CD4-positive, alpha-beta T cell treated with Interleukin-15 for 4 hours (primary cell): ENCODE measurements at places on chromosomes 2 and 18.
A peak's percentile ranks its signal among the peaks of the same experiment; 100 is the strongest.

DNA sequence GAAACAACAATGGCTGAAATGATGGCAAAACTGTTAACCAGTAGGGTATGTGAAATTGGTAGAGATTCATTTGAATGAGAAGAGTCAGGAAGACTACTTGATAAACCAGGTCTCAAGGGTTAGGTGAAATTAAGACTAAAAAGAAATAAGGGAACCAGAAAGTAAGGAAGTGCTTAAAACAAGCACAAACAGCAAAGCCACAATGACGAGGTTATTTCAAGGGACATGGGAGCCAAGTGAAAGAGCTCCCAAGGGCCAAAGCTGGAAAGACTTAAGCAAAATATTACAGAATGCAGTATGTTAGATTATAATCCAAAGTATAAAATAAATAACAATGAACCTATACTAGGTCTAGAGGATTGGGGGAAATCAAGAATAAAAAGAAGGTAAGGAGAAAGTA lies 19.3 kb upstream of the CD302 start:
- no peak for DNase-seq

GRCh38 chr18:23850215-23850614 lies 161.0 kb downstream of the LAMA3 start:
- no peak for DNase-seq

- DNase-seq: no peak
These were observed 100.0 kb upstream of the CXCR4 start for GRCh38 chr2:136217996-136218395.

GRCh38 chr2:79292239-79292957 lies 132.8 kb upstream of the REG3A start:
- DNase-seq: no peak

GRCh38 chr2:178282075-178282815 lies 87.9 kb downstream of the OSBPL6 start:
- no peak for DNase-seq

DNA sequence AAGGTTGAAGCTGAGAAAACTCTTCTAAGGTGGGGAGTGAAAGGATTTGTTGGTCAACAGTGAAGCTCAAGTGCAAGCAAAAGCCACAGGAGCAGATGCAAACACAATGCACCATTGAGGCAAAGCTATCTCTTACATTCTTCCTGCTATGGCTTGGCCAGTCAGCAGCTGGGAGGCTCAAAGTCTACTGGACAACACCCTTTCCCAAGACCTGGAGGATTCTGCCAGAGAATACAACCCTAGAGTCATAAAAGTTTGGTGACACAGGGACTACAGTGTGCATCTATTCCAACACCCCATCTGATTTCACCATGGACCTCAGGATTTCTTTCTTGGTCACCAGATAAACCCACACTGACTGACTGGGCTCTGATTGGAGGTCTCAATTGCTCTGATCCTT lies 342.0 kb downstream of the HRH4 start:
- DNase-seq: no peak

- DNase-seq: no peak
These were observed 4.0 kb upstream of the CKAP2L start for GRCh38 chr2:112768432-112768831.

- DNase-seq: no peak
These were observed 441.7 kb downstream of the ZNF521 start for GRCh38 chr18:24910221-24910620.

DNA sequence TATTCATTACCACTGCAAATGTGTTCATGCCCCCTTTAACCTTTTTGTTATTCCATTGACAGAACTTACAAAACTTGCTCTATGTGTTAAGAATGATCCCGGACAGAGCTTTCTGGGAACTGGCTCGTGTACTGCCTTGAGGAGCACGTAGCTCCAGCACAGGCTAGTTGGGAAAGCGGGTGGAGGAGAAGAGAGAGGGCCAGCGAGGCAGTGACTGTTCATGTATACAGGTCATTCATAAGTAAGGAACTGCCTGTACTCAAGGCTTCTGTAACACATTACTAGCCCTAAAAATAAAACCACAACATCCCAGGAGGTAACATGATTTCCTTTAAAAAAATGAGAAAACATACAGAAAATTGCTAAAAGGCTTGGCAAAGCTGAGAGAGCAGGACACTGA lies 109.0 kb downstream of the STK39 start:
- DNase-seq: no peak

DNA sequence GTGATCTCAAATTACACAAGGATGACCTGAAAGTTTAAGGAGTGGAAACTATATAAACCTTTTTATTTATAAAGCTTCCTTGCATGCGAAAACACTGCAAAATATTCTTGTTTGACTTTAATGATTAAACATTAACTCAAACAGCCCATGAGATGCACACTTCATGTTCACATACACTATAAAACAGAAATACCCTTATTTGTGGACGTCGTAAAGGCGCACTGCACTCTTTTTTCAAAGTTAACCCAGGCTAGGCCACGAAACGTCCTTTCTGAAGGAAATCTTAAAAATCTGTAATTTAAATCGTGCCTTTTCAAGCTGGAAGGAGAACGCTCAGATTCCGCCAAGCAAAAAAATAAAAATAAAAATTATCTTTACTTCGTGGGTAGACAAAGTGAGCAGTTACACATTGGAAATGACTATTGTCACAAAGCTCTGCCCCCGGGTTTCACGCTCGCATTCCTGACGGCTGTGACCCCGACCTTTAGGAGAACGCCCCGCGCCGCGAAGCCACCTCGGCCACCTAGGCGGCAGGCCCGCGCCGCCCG lies 728 bp downstream of the FAM168B start:
- DNase-seq: no peak

GRCh38 chr2:8549942-8550341 lies 131.9 kb upstream of the ID2 start:
- DNase-seq: no peak

DNA sequence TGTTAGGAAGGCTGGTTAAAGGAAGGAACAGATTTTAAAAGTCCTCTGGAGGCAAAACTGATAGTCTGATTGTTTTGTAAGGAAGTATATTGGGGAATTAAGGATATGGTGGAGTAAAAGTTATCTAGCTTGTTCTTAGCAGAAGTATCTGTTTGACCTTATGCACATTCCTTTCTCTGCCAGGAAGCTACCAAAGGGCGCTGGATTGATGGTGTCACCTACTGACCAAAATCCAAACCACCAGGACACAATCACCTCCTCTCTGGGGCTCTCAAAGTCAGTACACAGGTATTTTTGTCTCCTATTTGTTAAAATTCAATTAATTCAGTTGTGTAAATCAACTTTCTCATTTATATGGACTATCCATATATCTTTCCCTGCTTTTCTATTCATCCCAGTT lies 484.5 kb downstream of the NUP35 start:
- DNase-seq: no peak

DNA sequence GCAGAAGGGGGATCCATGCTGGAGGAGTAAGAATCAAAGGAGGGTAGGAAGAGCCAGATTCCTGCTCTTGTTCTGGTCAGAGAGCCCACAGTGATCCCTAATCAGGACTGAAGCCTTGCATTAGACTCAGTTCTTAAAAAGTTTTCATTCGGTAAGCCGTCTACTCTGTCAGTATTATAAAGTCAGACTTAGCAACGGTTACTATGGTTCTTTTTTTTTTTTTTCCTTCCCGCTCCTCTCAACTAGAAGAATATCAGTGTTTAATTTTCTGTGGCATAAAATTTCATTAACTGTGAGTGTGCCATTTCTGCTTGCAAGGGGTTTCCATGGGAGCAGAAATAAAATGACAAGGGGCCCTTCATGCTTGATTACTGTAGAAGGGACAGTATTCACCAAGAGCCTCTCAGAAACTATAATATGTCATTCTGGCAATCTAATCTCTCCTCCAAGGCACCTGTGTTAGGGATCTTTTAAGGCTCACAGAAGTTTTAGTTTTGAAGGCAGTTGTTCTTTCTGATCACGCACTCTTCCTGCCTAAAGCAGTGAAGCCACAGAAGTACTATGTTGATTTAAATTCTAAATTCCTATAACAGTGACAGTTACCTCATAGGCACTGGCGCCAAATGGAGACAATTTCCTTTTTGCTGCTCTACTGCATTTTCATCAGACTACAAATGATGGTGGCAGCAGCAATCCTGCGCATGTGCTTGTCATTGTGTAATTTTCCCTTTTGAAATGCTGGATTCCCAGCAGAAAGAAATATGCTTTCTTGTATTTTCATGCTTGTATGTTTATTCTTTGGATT lies 57.0 kb downstream of the OSBPL6 start:
- no peak for DNase-seq

DNA sequence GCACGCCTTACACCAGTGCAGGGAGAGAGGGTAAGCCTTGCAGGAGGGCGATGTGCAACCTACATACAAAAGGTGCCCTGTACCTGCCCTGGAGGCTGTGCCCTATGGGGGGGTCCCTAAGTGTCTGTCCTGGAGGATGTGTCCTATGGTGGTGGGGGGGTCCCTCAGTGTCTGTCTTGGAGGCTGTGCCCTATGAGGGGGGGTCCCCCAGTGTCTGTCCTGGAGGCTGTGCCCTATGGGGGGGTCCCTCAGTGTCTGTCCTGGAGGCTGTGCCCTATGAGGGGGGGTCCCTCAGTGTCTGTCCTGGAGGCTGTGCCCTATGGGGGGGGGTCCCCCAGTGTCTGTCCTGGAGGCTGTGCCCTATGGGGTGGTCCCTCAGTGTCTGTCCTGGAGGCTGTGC lies 216.6 kb downstream of the HDAC4 start:
- no peak for DNase-seq

DNA sequence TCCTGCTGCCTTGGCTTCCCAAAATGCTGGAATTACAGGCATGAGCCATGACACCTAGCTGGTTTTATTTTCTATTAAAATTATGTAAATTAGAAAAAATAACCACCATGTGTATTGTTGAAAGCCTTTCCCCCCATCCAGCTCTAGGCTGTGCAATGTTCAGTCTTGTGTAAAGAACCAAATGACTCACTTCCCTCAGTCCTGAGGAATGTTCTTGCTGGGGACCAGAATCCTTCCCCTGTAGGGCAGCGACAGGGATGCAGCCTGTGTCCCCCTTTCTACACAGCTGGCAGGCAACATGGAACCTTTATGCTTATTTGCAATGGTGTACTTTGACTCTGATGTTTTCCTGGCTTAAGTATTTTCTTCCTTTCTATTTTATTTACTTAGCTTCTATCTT lies 29.4 kb downstream of the AOX1 start:
- no peak for DNase-seq

DNA sequence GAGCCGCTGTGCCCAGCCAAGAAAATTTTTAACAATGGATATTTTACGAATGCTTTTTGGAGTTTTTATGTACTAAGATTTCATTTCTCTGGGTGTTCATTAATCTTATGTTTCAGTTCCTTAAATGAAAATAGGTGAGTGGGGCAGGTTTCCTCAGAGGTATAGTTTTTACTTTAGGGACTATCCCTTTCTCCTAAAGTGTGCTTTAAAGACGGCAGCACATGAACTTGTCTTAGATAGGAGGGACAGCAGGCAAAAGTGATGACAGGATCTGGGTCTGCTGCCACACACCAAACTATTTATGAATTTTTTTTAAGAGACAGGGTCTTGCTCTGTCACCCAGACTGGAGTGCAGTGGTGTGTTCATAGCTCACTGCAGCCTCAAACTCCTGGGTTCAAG lies 8.0 kb upstream of the REL start:
- no peak for DNase-seq

DNA sequence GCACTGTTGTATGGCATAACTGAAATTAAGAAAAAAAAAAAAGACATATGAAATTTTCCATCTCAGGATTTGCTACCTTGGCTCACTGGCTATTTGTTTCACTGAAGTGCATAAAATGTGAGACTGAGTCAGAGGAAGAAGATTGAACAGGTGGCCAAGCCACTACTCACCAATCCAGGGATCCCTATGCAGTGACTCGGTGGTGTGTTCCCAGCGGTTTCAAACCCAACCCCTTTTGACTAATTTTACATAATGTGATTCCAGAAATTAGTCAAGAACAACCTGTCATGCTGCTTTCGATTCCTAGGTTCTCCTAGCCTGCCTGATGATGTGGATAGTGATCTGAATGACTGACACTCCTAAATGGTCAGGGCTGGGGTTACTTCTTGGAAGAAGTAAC lies 77.3 kb downstream of the KLHL14 start:
- no peak for DNase-seq

GRCh38 chr2:47607005-47607679 lies 175.8 kb upstream of the MSH6 start:
- DNase-seq: no peak

- peak; percentile 43 for DNase-seq
These were observed 147.8 kb upstream of the ERBB4 start for GRCh38 chr2:212686285-212686895.

- no peak for DNase-seq
These were observed 228.0 kb upstream of the ID2 start for GRCh38 chr2:8453904-8454302.

DNA sequence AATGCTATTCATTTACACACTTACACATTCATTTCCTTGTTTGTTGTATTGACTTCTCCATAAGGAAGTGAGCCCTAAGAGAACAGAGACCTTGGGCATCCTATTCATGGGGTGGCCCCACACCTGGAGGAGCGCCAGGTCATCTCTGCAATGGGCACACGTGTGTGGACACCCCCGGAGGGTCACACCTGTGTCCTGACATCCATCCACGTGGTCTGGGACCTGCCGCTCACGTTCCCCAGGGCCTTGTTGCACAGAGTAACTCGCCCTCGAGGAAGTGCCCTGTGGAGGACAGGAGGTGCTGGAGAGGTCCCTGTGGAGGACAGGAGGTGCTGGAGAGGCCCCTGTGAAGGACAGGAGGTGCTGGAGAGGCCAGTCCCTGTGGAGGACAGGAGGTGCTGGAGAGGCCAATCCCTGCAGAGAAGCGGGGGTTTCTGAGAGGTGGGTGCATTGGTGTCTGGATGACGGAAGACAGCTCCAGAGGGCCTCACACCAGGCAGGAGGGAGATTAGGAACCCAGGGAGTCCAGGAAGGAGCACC lies 73.2 kb upstream of the GPC1 start:
- DNase-seq: no peak

GRCh38 chr2:120747706-120748105 lies 12.0 kb downstream of the GLI2 start:
- no peak for DNase-seq

DNA sequence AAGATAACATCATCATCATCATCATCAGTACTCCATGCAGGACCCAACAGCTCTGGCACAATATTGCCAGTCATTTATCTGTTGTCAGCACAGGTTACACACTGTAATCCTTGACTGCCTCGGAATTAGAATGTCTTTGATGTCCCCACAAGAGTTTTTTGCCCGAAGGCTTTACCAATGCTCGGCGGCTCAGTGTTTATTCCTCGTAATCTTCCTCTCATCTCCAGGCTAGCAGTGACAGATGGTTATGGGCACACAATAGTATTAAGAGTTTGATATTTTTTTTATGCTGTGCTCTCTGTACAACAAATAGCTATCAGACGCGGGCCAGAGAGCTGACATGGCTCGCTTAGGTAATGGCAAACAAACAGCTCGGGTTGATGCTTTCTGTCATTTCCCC lies 515.2 kb downstream of the ZEB2 start:
- no peak for DNase-seq

GRCh38 chr18:9916077-9916639 lies 2.3 kb downstream of the VAPA start:
- DNase-seq: no peak

- no peak for DNase-seq
These were observed 22.8 kb downstream of the ATP8B1 start for GRCh38 chr18:57780318-57780705.

- no peak for DNase-seq
These were observed 85.2 kb upstream of the CCDC195 start for GRCh38 chr2:224801360-224801759.

- DNase-seq: no peak
These were observed 84.2 kb downstream of the NCKAP5 start for GRCh38 chr2:133484106-133484505.

- DNase-seq: no peak
These were observed 51.0 kb downstream of the ABI2 start for GRCh38 chr2:203379156-203379555.
